SW 1271 (cell line): ENCODE measurements at places on chromosomes 12 and 14.

GRCh38 chr14:75158843-75159614, 17.4 kb downstream of the TMED10 start:
- no peak for DNase-seq

GRCh38 chr12:1913377-1914113, 4.9 kb downstream of the CACNA2D4 start:
- DNase-seq: no peak

DNA sequence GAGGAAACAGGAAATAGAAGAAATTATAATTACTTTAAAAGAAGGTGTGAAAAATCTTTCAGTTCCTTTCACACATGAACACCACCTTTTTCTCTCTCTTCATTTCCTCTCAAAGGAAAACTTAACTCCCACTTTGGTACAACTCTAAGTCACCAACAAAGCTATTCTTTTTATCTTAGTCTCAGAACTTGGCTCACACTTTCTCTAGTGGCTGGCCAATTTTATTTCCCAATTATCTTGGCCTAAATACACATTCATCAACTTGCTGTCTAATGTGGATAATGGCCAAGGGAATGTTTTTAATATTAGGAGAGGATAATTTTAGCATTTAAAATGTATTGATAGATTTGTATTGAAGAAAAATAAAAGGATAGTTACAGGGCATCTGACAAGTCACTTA, 64.5 kb upstream of the NAV3 start:
- no peak for DNase-seq

DNA sequence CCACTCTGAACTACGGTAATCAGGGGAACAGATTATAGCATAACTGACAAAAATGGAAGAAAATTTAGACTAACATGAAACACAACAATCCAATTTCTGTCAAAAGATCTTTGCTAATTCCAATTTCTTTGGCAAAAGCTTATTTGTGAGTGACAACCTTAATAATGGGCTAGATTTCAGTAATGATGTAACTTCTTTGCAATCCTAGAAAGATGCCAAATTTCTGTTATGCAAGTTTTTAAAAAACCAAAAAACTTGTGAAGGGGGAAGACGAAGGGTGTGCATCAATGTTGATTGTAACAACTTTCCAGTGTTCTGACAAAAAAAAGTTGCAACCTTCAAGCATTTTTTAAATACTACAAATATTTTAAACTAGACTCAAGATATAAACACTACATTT, 59.9 kb downstream of the DICER1 start:
- no peak for DNase-seq

DNA sequence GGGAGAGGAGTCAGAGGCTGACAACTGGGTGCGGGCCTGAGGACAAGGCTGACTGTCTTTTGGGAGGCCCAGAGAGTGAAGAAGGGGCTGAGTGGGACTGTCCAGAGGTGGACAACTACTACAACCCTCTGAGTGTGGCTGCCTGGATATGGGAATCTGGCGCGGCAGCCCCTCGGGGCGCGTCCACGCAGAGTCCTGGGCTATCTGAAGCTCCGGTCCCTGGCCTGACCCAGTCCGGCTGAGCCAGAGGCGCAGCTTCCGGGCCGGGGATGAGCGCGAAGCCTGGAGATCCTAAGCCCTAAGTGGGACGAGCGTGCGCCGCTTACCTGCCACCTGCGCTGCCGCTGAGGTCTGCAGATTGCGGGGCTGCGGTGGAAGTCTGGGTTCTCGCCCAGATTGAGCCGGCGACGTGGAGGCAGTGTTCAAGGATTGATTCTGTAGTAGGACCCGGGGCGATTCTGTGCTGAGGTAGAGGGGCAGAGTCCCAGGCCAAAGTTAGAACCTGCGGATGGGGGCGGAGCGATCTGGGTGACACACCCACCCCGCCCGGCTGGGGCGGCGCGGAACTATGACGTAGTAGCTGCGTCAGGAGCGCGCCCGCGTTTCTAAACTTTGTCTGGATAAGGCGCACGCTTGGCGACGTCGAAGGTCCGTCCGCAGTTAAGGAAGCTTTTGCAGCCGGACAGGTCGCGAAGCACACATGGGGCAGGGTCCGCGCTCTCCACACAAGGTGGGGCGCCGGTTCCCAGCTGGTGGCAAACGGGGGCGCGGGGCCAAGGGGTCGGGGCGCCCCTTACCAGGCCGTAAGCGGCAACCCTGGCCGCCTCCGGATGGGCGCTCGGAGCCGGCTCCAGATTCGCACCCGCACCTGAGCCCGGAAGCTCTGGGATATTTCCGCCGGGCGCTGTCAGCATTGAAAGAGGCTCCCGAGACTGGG, at the start of the genes DHRS1 and NOP9:
TSS of gene DHRS1 (minus strand) at position 526 of the 937 bp plus-strand sequence. CDS start 674 bp downstream, outside the sequence.
TSS of gene NOP9 (plus strand) at position 596 of the 937 bp plus-strand sequence. CDS start at position 701, 105 bp downstream.
- peak; percentile 78 for DNase-seq

GRCh38 chr12:72077111-72077820, 138.6 kb downstream of the TPH2 start:
- no peak for DNase-seq

- peak; percentile 85 for DNase-seq
These were observed 1.1 kb upstream of the ARG2 start for GRCh38 chr14:67618617-67619063.

DNA sequence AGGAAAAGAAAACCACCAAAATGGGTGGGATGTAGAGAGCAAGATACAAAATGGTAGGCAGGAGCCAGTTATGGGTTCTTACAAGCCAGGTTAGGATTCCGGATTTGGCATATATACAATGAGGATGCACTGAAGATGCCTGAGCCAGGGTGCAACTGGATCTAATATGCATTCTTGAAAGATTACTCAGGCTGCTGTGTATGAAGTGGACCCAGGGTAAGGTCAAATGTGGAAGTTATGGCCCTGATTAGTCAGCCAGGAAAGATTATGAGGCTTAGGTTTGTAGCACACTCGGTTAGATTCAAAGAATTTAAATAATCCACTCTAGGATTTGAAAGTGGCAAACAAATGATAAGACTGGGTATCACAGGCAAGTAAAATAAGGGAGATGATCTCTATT, 1750.7 kb upstream of the FLRT2 start:
- DNase-seq: peak; percentile 8

- DNase-seq: no peak
These were observed 11.2 kb upstream of the PNMA1 start for GRCh38 chr14:73725116-73726024.

DNA sequence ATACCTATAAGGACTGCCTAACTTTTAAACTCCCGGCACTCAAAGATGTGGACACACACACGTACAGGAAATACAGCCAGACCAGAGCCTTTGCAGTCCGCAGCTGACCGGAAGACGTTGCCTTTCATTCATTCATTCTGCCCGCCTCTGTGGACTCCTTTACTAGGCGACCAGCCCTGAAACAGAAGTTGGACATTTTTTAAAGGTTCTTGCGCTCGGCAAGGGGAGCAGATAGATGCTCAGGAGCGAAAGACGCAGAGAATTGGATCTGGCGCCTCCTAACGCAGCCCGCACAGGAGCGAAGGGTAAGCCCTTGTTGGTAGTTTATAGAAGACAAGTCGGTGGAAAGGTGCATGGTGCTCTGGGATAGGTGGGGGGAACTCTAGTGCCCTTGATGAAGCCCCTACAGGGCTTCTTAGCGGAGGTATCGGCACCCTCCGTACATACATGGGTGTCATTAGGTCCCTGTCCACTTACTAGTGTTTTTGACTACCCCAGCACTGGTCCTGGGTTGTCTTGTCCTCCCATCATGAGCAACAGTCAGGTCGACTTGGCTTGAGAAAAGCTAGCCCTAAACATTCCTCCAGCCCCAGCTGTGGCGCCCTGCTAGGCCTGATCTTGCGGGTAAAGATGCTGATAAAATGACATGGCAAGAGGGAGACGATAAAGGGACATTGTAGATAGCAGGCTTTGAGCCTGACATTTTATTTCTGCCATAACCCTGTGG, at the start of gene KDM2B:
TSS of gene KDM2B (minus strand) at position 65 of the 727 bp plus-strand sequence. CDS start 112 bp downstream, outside the sequence.
- no peak for DNase-seq

DNA sequence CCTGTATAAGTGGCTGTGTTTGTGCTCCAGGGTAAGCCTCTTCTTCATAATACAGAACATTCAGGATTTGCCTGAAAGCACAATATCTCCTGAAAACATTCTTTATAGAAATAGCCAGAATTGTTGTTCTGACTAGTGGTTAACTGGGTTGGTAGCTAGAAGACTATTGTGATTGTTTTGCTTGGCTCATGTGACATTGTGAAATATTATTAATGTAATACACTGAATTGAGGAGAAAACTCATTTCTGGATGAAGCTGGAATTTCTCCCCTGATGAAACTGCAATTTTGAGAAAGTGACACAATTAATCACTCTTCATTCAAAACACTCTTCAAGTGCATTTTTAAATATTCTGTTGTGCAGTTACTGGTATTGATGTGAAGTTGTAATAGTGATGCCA, 172.3 kb upstream of the PTPRQ start:
- DNase-seq: no peak

- DNase-seq: no peak
These were observed 53.6 kb downstream of the ARF6 start for GRCh38 chr14:49946320-49947141.

DNA sequence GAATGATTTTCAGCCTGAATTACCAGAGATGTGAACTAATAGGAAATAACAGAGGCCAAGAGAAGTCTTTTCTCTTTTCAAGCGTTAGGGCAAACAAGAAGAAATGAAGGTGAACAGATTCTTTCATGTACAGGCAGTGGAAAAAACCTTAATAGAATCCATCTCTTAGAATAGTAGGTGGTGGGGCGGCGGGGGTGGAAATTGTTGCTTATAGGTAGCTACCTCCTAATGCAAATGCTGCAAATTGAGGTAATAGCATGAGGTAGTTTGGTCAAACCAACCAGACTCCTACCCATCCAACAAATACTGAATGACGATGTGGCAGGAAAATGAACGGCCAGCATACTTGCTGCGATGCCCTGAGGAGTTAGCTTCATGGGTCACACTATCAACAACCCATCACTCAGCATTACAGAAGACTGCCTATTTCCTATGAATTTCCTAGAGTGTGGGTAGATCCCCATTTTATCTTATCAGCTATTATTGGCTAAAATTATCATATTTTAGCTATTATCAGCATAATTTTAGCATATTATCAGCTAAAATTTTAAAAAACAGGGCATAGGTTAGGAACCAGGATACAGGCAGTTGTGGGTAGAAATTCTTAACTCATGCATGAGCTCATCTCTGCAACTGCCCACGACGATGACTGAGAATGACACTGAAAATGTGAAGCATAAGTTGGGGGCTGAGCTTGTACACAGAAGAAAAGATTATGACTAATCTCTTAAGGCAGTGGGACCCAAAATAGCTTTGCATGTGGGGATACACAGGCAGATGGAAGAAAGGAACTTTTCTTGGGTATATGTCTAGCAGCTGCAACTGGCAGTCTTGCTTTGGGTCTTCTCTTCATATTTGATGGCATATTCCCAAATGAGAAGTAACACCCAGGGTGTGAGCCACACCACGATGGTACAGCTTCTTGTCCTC, 68.7 kb downstream of the NIN start:
- no peak for DNase-seq
